Hematopoietic multipotent progenitor cell treated with erythropoietin and hydrocortisone succinate and interleukin-3 and kit ligand, for 17 days (in vitro differentiated cells): ENCODE measurements at places on chromosomes 5 and 9.

- DNase-seq: no peak
Measured at GRCh38 chr9:108245901-108246300, 609.9 kb downstream of the ACTL7B start.

DNA sequence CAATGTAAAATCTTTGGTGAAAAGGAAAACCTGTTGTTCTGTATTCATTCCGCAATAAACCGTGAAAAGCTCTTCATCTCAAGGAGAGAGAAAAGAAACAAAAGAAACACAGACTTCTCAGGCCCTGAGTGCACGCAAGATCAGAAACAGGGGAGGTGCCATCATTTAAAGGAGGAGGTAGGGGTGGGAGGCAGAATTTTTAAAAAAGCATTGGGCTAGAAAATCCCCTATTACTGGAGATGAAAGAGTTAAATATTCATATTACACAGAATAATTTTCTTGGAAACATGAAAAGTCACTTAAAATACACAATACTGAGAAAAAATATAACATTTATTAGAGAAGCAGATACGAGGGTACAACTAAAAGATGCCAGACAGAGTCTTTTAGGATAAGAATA, 56.3 kb downstream of the USP20 start:
- no peak for DNase-seq

DNA sequence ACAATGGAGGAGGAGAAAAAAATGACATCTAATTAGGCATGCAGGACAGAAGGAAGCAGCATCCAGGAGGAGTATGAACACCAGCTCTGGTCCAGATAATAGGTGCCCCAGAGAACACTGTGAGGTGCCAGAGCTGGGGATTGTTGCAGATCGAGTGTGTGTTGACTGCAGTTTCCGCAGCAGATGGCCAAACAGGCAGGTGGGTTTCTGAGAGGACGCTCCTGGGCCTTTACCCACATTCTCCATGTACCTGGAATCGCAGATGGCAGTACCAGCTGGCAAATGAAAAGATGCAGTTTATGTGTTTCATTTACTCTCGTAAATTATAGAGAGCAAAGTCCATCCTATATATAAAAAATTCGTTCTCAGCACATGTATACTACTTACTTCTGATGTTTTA, 182.2 kb upstream of the ISL1 start:
- DNase-seq: no peak

DNA sequence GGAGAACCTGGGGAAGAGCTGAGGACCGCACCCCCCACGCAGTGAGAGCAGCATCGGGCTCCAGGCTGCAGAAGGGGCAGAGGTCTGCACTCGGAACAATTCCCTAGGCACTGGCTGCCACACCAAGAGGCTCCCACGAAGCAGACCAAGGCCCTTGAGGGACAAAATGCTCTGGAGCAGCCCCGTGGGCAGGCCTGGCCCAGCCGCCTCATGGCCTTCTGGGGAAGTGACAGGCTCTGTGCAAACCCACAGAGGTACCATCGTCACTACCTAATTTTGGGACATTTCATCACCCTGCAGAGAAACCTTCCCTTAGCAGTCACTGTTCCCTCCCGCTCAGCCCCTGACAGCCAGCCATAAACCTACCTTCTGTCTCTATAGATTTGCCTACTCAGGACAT, 15.9 kb downstream of the FBXW5 start:
- no peak for DNase-seq
